GM04504 (cell line): ENCODE measurements at places on chromosomes 5 and 9.

DNA sequence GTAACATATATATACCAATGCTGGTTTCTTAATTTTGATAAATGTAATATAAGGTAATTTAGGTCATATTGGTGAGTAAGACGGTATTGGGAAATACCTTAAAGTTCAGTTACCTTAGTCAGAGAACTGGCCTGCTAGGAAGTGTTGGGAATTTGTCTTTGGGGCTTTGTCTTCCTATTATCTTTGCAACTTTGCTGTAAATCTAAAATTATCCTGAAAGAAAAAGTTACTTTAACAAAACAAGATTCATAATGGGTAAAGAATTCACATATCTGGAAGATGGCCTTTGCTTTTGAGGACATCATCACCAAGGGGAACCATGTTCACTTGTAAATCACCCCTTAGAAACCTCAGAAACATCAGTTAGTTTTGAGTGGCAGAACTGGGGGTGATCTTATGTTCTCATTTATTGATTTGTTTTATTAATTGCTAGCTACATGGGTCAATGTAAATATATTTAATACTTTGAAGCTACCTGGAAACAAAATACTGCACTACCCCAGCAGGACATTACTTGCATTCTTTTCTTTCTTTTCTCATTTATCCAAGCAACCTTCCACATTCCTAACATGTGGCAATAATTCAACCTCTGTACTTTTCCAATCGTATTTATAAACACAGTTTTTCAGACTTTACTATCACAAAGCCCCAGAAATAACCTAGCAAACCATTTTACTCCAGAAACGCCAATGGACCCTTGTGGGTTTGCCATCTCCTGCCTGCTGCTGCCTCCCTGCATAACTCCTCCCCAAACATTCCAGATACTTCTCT lies 41.4 kb downstream of the GLIS3 start:
- DNase-seq, result no peak

DNA sequence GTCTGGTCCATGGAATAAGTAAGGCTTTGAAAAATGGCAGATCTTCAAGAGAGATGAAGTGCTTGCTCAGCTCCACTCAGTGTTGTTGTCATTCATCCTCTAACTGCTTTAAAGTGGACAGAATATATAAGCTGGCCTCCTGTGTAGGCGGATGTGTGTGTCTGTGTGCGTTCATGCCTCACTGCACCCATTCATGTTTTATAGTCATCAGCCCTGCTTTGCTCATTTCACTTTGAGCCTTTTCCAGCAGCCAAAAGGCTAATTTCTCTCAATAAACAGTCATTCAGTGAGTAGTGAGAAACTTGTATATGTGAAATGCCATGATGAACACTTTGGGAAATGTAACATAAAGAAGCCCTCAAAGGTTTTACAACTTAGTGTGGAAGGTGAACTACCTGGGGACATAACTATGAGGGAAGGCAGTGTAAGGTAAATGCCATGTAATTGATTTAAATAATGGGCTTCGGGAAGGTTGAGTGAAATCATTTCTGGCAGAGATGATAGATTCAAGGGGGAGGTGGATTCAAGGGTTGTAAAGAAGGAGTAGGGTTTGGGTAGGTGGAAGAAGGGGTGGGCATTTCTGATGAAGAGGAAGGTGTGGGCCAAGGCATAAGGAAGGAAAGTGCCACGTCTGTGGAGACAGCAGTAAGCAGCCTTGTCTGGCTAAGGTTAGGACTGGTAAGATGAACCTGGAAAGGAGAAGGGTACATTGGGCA lies 15.7 kb downstream of the TTC23L start:
- no peak for DNase-seq

GRCh38 chr9:91835216-91835615 lies 114.8 kb downstream of the ROR2 start:
- no peak for DNase-seq

DNA sequence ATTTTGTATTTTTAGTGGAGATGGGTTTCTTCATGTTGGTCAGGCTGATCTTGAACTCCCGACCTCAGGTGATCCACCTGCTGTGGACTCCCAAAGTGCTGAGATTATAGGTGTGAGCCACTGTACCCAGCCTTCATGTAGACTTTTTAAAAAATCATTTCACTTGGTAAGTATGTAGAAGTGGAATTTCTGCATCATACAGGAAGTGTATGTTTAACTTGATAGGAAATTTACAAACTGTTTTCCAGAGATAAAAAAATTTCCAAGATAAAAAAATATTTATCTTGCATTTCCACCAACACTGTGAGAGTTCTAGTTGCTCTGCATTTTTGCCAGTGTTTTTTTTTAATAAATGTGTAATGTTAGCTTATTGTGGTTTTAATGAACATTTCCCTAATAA lies 155.8 kb downstream of the ZNF608 start:
- no peak for DNase-seq

DNA sequence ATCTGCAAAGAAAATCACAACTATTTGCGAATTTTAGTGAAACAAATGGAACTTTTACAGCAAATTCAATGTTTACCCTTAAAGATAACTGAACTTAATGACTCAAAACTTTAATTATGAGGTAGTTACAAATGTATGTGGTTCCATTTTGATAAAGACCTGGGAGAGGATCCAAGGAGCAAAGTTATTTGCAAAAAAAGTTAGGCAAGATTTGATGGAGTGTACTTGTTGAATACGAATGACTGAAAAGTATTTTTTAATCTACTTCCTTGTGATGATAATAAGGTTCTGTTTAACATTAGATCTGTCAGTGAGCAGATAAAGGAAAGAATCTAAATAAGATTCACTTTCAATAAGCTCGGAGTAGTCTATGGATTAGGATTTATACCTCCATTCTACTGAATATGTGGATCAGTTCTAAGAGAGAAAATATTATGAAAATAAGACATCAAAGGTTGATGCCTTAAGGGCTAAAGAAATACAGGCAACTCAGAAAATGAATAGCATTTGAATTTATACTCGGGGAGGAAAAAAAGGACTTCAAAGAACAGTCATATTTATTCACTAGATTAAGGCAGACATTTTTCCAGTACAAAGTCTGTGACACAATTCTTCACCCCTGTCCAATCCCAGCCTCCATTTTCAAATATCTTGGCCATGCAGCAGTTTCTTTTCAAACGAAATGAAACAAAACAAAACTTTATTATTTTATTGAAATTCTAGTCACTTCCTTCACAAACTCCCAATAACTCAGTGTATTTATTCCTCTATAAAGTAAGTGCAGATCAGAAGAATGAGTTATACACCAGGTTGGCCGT lies 199.8 kb downstream of the PDE4D start:
- DNase-seq, result no peak
